HTR-8/SVneo (cell line): ENCODE measurements at places on chromosomes 5 and 9.

DNA sequence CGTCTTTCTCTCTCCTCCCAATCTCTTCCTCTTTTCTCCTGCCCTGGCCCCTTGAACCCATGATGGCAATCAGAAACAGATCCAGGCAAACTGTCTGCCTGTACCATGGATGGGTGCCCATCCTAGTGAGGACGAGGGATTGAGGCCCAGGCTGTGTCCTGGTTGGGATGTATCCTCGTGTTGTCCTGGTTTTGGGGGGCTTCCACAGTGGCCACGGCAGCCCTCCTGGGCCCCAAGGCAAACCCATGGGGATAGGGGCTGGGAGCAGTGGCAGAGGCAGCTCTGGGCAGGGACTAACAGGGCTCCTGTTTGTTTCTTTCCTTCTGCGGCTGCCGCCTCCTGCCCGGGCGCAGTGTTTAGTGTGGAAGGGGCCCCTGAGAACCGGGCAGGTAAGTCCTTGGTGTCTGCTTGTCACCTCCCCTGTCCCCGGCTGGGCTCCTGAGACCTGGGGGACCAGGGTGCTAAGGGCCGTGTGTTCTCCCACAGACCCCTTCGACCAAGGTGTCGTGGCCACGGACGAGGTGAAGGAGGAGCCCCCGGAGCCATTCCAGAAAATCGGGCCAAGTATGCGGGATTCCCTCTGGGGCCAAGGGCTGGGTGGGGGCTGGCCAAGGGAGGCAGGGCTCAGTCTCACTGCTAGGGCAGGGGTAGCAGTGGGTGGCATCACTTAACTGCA is 70.0 kb downstream of the AMBP start:
- DNase-seq = no peak

DNA sequence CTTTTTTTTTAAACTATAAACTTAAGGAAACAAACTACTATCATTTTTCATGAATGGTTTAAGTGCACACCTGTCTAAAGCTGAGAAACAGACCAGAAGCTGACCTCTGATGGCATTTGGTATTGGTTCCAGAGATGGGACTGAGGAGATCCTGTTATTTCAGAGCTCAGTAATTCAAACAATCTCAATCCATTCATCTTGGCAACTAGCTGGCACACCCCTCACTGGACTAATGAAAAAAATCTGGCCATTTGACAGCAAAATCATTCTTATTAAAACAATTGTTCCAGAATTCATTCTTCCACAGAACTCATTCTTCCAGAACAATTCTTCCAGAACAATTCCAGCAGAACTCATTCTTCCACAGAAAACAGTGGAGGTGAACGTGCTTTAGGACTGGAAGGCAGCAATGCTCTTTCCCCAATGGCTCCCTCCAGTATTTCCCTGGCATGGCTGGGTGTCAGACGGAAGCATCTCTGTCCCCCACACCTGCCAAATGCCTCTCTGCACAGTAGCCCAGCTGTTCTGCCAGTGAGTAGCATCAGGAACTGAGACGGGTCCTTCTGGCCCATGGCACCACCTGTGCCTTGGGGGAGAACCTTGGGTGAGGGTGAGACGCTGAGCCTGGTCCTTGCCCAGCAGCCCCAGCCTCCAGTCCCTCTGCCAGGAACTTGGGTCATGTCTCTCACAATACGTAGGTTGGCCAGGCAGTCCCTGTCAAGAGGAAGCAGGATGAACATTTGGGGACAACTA is 87.5 kb upstream of the EQTN start:
- DNase-seq = no peak

GRCh38 chr9:126317513-126317912 is 9.1 kb upstream of the MVB12B start:
- no peak for DNase-seq

DNA sequence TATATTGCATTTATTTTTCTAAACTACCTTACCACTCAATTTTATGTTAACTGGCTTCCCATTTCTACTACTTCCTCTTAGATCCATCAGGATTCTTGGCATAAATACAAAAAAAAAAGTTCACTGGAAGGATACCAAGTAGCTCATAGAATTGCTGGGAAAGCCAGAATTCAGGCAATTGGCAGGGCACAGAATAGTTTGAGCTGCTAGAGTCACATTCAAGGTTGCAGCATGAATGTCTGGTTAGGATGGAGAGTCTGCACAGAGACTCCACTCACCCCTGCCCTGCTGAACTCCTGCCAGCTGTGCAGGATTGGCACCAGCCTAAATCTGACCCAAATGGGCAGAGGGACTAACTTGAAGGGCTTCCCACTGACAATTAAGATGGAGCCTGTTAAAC is 4.9 kb upstream of the AMACR start:
- DNase-seq = no peak

DNA sequence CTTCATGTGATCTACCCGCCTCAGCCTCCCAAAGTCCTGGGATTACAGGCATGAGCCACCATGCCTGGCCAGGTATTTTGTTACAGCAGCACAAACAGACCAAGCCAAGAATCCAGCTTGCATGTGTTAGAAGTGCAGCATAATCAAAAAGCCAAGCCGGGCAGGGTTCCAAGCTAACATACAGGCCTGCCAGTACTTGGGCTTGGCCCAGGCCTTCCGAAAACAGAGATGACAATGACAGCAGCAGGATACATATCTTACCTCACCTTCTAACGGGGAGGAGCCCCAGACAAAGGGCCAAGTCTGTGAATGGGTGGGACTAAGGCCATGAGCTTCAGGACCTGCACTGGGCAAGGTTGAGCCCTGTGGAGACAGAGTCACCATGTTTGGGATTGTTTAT is 91.4 kb upstream of the ZNF462 start:
- DNase-seq = no peak

DNA sequence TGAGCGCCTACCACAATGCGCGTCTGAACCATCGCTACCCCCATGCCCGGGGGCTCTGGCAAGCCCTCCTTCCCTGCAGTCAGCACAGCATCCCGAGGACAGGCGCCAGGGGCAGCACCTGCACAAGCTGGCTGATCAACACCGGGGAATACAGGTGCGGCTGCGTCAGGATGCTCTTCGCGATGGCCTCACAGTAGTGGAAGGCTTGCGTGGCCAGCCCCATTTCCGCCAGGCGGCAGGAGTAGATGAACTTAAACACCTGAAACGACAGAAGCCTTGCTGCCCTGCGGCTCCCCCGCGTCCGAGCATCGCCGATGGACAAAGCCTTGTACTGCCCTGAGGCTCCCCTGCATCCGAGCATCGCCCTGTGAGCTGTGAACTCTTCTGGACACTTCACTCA is 17.7 kb upstream of the INPP5E start:
- DNase-seq = no peak

GRCh38 chr9:95157481-95158151 is 159.9 kb downstream of the FANCC start:
- DNase-seq = peak; percentile 34
